ENCODE measurements at places on chromosomes 12 and 14.

DNA sequence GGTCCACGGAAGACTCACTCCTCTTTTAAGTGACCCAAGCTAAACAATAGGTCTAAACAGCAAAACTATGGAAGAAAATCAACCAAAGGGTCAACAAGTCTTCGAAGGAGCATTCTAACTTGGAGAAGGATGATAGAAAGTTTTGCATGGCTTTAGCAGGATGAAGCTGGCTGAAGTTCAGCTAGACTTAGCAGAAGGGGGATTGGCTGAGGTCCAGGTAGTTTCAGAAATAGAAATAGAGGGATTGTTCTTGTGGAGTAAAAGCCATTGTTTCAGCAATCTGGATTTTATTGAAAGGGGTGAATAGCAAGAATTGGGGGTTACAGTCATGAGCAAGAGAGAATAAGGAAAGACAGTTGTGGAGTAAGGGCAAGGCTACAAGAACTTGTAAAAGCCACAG is 84.7 kb upstream of the TSPAN8 start:
- DNase-seq: no peak

- DNase-seq: no peak
Observed at GRCh38 chr12:65025136-65025535, 96.0 kb downstream of the WIF1 start.

GRCh38 chr12:110029290-110029815 is 19.0 kb downstream of the C12orf76 start:
- no peak for DNase-seq

DNA sequence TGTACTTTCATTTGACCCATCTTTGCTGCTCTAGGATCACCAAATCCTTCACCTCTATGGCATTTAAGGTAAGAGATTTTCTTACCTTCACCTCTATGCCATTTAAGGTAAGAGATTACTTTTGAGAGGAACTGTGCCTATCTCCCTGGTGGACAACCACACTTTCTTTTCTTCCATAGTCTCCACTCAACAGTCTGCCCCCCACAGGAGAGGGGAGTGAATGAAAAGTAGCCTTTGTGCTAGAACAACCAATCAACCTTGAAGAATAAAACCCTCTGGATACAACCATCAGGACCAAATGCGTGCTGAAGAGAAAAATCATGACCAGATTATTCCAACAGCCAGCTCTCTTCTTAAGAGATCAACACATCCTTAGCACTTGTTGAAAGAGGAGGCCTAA is 258.6 kb upstream of the TMPO start:
- DNase-seq: no peak

DNA sequence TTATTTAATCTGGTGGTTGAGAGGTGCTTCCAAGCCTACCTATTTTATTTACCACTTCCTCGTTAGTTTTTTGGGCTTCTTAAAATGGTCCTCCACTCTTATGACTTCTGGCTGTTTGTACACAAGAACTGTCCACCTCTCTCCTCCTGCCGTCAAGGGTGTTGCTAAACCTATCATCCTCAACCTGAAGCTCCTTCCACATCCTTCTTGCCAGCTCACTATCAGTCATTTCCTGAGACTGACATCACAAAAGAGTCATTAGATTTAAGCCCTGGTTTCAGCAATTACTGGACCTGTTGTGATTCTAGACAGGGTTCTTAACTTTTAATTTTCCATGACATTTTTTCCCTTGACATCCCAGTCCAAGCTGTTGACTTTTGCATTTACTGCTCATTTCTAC is 91.9 kb downstream of the BICD1 start:
- DNase-seq: no peak

GRCh38 chr12:132393245-132393795 is 63.9 kb upstream of the GALNT9 start:
- DNase-seq: no peak

GRCh38 chr14:101534198-101534597 is 27.1 kb upstream of the DIO3 start:
- DNase-seq: no peak

DNA sequence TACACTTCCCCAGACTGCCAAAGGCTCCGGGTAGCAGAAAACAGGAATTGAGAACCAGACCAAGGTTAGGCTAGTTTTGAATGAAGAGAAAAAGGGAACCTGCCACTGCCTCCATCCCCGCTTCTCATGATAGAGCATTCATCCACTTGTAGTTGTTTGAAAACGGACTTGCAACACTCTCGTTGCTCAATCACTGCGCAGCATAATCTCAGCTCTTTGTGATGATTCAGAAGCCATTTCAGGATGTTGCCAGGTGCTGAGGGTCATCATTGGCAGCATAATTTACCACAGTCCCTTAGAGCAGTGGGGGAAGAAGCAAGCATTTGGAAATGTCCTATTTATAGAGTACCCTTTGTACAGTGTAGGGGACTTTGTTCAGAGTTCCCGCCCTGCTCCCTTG is 25.6 kb downstream of the KCNK13 start:
- DNase-seq: no peak

DNA sequence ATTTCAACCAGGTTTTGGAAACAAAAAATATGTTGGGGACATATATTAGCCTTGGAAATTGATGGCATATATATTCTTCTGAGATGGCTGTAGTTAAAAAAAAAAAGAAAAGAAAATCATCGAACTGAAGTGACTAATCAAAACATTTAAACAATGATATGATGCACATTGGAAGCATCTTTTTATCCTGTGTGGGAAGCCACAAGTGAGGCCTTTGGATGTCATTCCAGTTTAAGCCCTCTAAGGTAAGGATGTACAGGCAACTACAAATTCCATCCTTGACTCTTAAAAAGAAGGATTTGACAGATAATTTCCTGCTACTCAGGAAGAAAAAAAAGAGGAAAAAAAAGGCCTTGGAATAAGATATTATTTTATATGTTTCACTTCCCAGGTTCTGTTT is 9.6 kb upstream of the PTPRB start:
- DNase-seq: no peak

GRCh38 chr14:51039252-51039651 is 55.7 kb downstream of the TRIM9 start:
- DNase-seq: no peak

DNA sequence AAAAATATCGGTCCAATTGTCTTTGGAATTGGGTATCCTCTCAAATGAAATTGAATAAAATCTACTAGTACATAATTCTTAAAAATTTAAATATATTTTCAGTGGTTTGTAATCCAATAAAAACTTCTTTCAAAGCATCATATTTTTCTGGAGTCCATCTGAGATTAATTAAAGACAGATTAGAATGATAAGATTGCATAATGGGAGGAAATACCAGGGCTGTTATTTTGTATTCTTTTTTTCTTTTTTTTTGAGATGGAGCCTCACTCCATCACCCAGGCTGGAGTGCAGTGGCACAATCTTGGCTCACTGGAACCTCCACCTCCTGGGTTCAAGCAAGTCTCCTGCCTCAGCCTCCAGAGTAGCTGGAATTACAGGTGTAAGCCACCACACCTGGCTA is 103.8 kb downstream of the TMTC3 start:
- no peak for DNase-seq

- no peak for DNase-seq
Observed at GRCh38 chr14:35261774-35262173, 30.4 kb upstream of the PSMA6 start.

GRCh38 chr14:54348001-54348611 is 48.7 kb upstream of the CDKN3 start:
- DNase-seq: no peak

DNA sequence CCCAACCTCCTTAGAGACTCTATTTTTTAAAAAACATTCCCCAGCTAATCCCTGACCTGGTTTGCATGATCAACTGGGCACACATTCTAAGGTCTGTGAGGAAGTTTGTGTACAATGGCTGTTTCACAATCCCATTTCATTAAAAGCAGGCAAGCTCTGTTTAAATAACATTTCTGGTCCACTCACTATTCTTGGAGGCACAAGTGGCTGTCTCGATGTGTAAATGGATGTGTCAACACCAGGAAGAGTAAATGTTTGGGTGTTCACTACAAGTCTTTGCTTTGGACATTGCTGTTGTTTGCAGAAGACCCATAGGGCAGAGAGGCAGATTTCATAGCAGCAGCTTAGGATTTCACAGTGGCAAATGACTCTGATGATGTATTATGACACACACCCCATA is 98.3 kb downstream of the PDZRN4 start:
- no peak for DNase-seq

GRCh38 chr14:31530136-31530535 is 31.1 kb upstream of the NUBPL start:
- no peak for DNase-seq

GRCh38 chr14:20198991-20199390 is 8.3 kb downstream of the OR11G2 start:
- DNase-seq: no peak

DNA sequence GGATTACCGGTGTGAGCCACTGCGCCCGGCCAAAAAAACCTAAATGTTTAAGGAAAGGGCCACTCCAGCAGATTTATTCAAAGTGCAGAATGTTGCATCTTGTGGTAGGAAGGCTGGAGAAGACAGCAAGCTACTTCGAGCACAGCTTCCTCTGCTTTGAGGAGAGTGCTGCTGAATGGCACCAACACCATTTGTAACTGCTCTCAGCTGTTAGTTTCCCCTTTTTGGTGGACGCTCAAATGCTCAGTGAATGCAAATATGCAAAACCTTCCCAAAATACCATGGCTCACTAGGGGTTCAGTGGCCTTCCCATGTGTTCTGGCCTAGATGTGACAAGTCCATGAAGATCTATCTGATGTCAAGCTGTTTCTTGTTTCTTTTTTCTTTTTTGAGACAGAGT is 2.9 kb upstream of the TDRD9 start:
- DNase-seq: no peak
